SK-N-SH (cell line): ENCODE measurements at places on chromosomes 1 and 21. TPM values are rescaled to one million over a fixed set of nuclear protein-coding genes. Genes with fewer than 3 reads are reported as not detected.

- no peaks in the 10 kb centered on the region for H3K4me1 ChIP-seq
- H3K27me3 ChIP-seq: no peaks in the 10 kb centered on the region
- H3K4me3 ChIP-seq: no peak overlapping the region
- no peak overlapping the region for H3K27ac ChIP-seq
These were observed 64.0 kb upstream of the KCNK1 start for GRCh38 chr1:233549917-233550316.

GRCh38 chr1:159986531-159986930, 32.5 kb upstream of the SLAMF9 start:
- no peaks in the 10 kb centered on the region for H3K36me3 ChIP-seq
- DNase-seq: no peak
- H3K27ac ChIP-seq: no peak overlapping the region
- no peaks in the 10 kb centered on the region for H3K4me1 ChIP-seq
- no peak overlapping the region for H3K4me3 ChIP-seq
- H3K27me3 ChIP-seq: peaks cover 7% of the 10 kb centered on the region; the same call in 1 of the 2 replicates

DNA sequence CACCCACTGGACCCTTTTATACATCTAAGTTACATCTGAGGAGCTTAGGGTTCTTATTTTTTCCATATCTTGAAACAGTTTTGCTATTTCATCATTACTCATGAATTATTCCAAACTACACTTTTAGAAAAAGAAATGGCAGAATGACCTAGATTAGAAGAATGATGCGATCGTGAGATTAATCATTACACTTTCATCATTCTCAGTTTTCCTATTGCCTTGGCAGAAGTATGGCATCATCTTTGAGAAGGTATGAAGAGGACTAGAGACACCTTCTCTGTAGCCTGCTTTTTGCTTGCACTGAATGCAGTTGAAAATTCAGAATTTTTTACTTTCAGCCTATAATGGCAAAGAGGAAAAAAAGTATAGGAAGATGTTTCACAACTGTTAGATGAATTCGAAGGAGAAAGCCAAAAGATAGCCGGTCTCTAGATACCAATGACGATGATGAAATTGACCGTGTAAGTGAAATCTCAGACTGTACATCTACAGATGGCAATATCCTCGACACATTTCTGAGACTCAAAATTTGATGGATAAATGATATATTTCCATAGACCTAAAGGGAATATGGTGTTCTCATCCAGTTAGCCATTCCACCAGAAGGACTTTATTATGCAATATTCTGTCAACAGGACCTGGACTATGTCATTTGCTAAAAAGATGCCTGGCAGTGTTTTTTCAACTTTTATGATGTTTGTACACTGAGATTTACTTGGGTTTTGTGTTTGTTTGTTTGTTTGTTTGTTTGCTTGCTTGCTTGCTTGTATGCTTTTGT, 191.8 kb downstream of the TOMM20 start:
- H3K4me1 ChIP-seq: 0 out of 2 replicates have a peak, but pooled peaks cover 11% of the 10 kb centered on the region
- DNase-seq: no peak
- H3K4me3 ChIP-seq: no peak overlapping the region
- H3K36me3 ChIP-seq: no peaks in the 10 kb centered on the region

GRCh38 chr1:210323957-210324356, 4.7 kb upstream of the HHAT start:
- peaks cover 5% of the 10 kb centered on the region for H3K4me1 ChIP-seq
- no peaks in the 10 kb centered on the region for H3K36me3 ChIP-seq
- DNase-seq: no peak
- no peak overlapping the region for H3K4me3 ChIP-seq
- no peak overlapping the region for H3K27ac ChIP-seq

DNA sequence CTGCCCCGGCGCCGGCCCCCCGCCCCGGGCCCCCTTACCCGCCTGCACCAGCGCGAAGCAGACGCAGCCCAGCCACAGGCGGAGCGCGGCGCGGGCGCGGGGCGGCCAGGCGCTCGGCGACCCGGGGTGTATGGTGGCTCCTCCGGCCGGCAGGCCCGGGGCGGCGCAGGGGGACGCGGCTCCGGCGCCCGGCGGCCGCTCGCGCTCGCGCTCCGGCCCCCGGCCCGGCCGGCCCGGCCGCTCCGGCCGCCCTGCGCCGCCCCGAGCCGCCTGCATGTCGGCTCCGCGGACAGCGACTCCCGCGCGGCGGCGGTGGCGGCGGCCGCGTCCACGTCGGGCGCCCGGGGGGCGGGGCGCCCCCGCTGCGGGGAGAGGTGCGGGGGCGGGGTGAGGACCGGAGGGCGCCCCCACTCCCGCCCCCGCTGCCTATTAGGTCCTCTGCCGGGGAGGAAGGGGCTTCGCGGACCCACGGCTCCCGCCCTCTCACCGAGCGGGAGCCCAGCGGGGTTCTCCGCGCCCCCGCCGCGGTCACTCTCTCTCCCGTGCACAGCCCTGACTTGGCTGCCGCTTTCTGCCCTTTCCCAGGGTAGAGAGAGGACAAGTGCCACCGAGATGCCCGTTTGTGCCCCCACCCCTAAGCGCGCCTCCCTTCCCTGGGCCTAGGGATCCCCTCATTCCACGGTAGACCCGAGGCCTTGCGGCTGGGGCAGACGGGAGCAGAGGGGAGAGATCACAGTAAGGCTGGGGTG, at the start of gene FNDC5:
TSS of gene FNDC5 (minus strand) at position 298 of the 749 bp plus-strand sequence.
- H3K27me3 ChIP-seq: no peaks in the 10 kb centered on the region
- peak; percentile 89 for DNase-seq
- H3K4me1 ChIP-seq: no peaks in the 10 kb centered on the region
- no peak within 1 kb of the TSS for H3K27ac ChIP-seq

- peaks cover 17% of the 10 kb centered on the region; the same call in 1 of the 2 replicates for H3K4me1 ChIP-seq
- peak overlapping the region; percentile 80 for H3K27ac ChIP-seq
- H3K36me3 ChIP-seq: peaks cover 4% of the 10 kb centered on the region
- no peak overlapping the region for H3K4me3 ChIP-seq
- H3K27me3 ChIP-seq: no peaks in the 10 kb centered on the region
These were observed 18.1 kb downstream of the USP48 start for GRCh38 chr1:21764615-21765423.

The SPRR5 gene
- not detected in 2 replicates for polyA plus RNA-seq

The ELF3 gene
- 0.10 and 0.11 TPM in 2 replicates for polyA plus RNA-seq
